ENCODE measurements at places on chromosomes 4 and X.

DNA sequence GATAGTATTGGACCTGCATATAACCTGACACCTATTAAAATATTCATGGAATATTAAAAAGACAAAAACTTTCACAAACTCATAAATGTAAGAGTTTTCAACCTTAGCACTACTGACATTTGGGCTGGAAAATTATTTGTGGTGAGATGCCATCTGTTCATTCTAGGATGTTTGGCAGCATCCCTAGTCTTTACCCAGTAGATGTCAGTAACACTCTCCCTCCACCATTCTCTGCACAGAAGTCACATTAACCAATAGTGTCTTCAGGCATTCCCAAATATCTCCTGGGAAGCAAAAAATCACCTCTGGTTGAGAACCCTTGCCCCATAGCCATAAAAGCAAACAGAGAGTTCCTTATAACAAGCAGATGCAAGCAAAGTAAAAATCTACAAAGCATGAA is 41.4 kb upstream of the NDST4 start:
- no peak for DNase-seq

- no peak for DNase-seq
These were observed 30.2 kb upstream of the GNPDA2 start for GRCh38 chr4:44756559-44756958.

GRCh38 chrX:153064061-153064460 is 7.8 kb downstream of the PNMA3 start:
- DNase-seq: no peak

GRCh38 chr4:120286813-120287212 is 220.2 kb upstream of the MAD2L1 start:
- DNase-seq: no peak

GRCh38 chrX:63101879-63102620 is 249.1 kb downstream of the SPIN4 start:
- no peak for DNase-seq

DNA sequence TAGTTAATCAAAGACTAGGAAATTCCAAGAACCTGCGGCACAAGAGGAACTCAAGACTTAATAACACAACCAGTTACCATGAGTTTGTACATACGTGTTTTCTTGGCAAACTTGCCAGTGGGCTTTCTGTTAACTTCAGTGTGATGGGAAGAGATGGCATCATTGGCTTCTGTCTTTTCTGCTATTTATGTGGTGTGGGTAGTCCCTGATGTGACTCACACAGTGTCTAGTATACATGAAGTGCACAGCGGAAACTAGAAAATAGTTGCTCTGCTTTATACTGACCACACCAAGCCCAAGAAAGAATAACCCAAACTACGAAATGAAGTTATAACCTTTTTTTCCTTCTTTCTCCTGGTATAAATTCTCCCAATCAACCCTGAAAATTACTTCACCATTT is 24.5 kb downstream of the DAPP1 start:
- DNase-seq: no peak

GRCh38 chrX:124250835-124251437 is 81.5 kb upstream of the TEX13D start:
- DNase-seq: no peak

DNA sequence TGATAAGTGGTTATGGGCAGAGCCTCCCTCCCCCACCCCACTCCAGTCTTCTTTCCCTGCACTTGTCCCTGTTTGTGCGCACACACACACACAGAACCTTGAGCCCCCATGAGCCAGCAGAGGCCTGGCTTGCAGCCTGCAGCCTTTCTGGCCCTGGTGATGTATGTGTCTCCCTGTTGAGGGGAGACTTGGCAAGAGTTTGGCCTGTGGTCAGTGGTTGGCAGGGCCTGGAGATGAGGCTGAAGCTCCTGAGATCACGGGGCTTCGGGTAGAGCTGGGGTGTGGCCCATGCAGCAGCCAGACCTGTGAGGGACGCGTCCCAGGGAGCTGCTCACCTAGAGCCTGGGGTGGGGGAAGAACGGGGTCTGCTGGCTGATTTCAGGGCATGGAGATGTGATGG is 2.3 kb downstream of the GPR173 start:
- DNase-seq: no peak

DNA sequence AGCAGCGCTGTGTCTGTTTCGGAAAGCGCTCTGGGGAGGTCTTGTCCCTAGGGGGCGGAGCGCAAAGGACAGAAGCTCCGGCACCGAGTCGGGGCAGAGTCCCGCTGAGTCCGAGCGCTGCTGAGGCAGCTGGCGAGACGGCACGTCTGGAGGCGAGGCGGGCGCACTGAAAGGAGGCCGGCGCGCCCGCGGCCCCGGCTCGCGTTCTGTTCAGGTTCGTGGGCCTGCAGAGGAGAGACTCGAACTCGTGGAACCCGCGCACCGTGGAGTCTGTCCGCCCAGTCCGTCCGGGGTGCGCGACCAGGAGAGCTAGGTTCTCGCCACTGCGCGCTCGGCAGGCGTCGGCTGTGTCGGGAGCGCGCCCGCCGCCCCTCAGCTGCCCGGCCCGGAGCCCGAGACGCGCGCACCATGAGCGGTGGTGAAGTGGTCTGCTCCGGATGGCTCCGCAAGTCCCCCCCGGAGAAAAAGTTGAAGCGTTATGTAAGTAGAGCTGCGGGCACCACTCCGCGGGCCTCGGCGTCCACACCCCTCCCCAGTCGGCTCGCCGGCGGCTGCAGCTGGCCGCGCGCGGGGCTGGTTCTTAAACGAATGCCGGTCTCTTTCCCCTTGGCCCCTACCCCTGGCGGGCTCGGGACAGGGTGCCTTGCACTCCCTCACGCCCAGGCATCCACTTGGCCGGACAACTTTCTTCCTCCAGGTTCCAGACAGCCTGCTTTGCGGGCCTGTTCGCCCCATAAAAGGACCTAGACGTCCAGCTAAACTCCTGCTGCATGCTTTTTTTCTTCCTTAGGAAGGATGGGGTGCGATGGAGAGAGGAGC is at the start of gene GAB1:
Gene GAB1 (plus strand): TSS at position 96 of the 819 bp plus-strand sequence. CDS start 313 bp downstream, at position 409.
- DNase-seq: no peak

DNA sequence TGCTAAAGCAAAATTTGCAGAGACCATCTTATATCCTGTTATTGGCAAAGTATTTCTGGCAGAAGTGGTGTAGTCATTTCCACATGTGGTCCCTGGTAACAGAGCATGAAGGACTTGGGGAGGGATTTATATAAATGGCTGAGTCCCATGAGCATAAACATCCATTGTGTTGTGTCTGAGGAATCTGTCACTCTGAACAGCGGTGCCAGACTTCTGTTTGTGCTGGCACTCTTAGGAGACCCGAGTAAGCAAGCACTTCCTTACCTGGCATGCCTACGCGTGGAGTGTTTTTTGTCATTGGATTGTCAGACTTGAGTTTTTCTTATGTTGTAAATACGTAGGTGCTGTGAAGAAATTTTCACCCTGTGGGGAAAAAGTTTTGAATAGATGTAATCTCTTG is 285.9 kb downstream of the ARHGAP10 start:
- no peak for DNase-seq

GRCh38 chr4:122758033-122758432 is 25.5 kb downstream of the BBS12 start:
- no peak for DNase-seq

- DNase-seq: no peak
These were observed 8.1 kb downstream of the GAB1 start for GRCh38 chr4:143344774-143345173.

DNA sequence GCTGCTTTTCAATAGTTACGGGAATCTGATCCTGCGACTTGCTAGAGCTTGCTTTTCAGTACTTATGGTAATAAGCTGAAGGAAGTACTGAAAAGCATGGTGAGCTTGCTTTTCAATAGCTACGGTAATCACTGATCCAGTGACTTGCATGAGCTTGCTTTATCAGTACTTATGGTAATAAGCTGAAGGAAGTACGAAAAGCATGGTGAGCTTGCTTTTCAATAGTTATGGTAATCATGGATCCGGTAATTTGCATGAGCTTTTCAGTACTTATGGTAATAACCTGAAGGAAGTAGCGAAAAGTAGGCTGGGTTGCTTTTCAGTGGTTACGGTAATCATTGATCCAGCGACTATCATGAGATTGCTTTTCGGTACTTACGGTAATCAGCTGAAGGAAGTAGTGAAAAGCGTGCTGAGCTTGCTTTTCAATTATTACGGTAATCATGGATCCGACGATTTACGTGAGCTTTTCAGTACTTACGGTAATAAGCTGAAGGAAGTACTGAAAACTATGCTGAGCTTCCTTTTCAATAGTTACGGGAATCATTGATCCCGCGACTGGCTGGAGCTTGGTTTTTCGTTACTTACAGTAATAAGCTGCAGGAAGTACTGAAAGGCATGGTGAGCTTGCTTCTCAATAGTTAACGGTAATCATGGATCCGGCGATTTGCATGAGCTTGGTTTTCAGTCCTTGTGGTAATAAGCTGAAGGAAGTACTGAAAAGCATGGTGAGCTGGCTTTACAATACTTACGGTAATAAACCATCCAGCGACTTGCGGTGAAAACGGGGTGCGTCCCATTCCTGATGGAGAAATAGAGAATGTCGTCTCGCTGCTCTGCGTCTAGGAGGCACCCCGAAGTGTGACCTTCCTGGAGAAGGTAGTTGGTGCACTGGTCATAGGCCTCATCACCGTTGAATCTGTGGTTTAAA is 6.5 kb downstream of the CRLF2 start:
- DNase-seq: no peak

DNA sequence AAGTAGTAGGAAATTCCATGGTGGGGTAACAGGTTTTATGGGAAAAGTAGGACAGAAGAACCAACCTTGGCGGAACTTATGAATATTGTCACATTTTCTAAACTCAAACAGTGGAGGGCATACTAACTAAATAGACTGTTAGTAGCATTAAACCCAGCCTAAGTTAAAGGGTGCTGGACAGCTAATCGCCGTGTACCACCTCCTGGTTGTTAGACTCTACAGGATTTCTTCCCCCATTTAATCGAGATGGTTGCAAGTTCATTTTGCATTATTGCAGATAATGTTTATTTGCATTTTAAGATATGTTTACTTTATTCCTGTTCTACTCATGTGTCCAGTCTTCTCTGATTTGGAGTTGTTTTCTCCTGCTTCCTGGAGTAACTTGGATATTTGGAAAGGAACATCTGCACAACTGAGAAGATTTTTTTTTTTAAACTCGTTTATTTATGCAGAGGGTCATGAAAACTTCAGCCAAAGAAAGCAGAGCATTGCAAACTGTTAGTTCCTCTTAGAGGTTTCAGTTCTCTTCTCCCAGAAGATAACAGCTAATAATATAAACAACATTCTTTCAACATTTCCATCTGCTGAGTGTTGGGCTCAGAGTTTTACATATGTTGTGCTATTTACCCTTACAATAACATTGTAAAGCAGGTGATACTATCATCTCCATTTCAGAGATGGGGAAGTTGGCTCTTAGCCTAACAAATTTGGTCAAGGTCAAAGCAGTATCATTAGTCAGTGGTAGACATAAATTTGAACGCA is 51.5 kb upstream of the TBC1D9 start:
- no peak for DNase-seq

GRCh38 chr4:171246948-171247347 is 566.3 kb upstream of the GALNTL6 start:
- DNase-seq: no peak

- no peak for DNase-seq
These were observed 14.5 kb upstream of the DACH2 start for GRCh38 chrX:86133761-86134160.

- no peak for DNase-seq
These were observed 27.2 kb upstream of the WFS1 start for GRCh38 chr4:6242271-6243029.

DNA sequence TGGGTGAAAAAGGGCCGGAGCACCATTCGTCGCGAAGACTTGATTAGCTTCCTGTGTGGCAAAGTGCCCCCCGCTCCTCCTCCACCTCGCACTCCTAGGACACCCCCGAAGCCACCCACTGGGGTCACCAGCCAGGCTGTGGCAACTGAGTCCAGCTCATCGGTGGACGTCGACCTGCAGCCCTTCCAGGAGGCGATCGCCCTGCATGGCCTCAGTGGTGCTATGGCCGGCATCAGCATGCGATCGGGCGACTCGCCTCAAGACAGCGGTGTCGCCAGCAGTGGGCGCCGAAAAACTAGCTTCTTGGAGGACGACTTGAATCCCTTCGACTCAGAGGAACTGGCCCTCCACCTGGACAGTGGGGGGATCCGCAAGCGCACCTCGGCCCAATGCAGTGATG is 126.8 kb upstream of the CXorf66 start:
- no peak for DNase-seq

- DNase-seq: no peak
These were observed 28.5 kb downstream of the PHEX start for GRCh38 chrX:22060415-22061280.

DNA sequence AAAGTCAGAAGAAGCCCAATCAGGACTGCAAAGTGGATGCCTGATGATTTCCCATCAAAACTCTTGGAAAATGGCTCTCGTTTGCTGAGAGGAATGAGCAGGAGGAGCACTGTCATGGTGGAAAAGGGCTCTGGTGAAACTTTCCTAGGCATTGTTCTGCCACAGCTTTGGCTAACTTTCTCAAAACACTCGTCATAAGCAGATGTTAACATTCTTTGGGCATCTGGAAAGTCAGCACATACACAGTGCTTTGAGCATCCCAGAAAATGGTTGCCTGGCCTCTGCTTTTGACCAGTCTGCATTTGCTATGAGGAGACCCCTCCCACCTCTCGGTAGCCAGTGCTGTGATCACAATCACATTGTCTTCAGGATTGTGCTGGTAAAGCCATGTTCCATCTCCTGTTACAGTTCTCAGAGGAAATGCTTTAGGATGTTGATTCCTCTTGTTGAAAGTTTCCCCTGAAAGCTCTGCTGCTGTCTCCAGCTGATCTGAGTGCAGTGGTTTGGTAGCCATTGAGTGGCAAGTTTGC is 25.2 kb upstream of the TBC1D14 start:
- DNase-seq: no peak

- DNase-seq: no peak
These were observed 367.5 kb upstream of the GRID2 start for GRCh38 chr4:91936311-91936710.

DNA sequence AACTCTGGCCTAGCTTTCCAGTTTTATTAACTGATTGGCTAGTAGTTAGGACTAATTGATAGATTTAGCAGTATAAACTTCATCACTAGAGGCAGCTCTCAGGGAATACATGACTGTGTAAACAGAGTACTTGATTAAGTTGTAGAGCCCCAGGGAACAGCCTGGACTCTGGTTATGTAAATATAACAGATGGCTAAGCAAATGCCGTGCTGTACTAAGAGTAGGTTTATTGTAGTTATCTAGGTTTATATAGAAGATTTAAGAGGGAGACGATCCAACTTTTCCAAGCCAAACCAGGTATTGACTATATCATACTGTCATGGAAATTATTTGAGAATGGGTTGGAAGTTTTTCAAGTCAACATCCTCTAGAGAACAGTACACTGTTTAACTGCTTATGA is 463.4 kb upstream of the GRID2 start:
- no peak for DNase-seq

DNA sequence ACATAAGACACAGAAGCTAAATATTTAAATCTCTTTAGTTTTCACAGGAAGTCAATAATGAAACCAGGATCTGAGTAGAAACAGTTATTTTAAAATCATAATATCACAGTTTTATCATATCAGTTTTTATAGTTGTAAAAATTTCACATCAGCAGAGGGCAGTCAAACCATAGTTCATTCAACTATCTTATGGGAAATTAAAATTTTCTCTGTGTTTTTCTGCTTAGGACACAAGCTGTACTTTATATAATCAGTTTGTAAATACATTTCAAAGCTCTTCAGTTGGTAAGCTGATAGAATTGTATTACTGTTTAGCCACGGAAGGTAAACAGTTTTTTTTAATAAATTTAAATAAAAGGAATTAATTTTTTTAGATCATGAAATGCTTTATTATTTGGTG is 204.8 kb upstream of the NUDT6 start:
- DNase-seq: no peak

GRCh38 chr4:101334963-101335572 is 12.3 kb downstream of the PPP3CA start:
- no peak for DNase-seq
